ENCODE measurements at places on chromosomes 13 and 19.

GRCh38 chr19:58182577-58182988, 278 bp upstream of the ZNF274 start:
- ATAC-seq = no peak

DNA sequence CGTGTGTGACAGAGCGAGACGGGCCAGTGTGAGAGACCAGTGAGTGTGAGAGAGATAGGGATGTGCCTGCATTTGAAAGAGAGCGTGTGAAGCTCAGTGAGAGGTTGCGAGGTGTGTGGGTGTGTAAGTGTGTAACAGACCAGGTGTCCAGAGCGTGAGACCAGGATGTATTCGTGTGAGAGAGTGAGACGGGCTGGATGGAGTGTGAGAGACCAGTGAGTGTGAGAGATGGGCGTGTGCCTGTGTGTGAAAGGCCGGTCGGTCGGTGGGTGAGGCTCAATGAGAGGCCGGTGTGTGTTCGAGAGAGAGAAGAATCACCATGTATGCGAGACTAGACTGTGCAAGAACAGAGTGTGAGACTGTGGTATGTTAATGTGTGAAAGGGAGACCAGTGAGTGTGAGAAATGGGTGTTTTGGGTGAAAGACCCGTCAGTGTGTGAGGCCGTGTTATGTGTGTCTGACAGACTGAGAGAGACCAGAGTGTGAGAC, 679 bp downstream of the ZNF471 start:
- ATAC-seq = peak; percentile 6

- ATAC-seq = peak; percentile 57
These were observed 23.9 kb downstream of the POP4 start for GRCh38 chr19:29629836-29630534.

- peak; percentile 59 for ATAC-seq
These were observed 5.8 kb downstream of the TFPT start for GRCh38 chr19:54109651-54110050.
